ENCODE measurements at places on chromosomes 2 and 18.

GRCh38 chr2:71685941-71686611, 232.7 kb downstream of the DYSF start:
- no peak for DNase-seq

- no peak for DNase-seq
Observed at GRCh38 chr2:233227346-233227978, 24.0 kb upstream of the ATG16L1 start.

DNA sequence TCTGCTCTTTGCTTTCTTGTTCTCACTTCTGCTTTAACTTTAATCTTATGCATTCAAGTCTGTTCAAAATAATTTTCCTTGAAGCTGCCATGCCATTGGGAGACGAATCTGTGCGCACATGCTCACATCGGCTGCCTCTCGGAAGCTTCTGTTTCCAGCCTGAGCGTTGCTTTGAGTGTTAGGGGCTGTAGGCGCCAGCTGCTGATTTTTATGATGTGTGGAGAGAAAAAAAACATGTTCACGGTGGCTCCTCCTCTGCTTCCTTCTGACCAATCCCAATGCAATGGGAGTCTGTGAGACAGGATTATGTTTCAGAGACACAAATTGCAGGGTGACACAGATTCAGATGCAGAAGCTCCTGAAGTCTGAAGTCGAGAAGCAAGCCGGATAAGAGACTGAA, at the start of gene MC4R:
Gene MC4R (minus strand): TSS at position 180 of the 400 bp plus-strand sequence. CDS start 426 bp downstream, outside the sequence.
- DNase-seq, result no peak

DNA sequence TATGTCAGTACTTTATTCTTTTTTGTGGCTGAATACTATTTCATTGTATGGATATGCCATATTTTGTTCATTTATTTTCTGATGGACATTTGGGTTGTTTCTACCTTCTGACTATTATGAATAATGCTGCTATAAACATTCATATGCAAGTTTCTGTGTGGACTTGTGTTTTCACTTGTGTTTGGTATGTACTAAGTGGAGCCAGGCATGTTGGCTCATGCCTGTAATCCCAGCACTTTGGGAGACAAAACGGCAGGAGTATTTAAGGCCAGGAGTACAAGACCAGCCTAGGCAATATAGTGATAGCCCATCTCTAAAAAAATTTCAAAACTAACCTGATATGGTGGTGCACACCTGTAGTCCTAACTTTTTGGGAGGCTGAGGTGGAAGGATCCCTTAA, 23.3 kb downstream of the MARCHF7 start:
- DNase-seq, result no peak

- DNase-seq, result no peak
Observed at GRCh38 chr2:20451000-20451290, 4.1 kb downstream of the RHOB start.

DNA sequence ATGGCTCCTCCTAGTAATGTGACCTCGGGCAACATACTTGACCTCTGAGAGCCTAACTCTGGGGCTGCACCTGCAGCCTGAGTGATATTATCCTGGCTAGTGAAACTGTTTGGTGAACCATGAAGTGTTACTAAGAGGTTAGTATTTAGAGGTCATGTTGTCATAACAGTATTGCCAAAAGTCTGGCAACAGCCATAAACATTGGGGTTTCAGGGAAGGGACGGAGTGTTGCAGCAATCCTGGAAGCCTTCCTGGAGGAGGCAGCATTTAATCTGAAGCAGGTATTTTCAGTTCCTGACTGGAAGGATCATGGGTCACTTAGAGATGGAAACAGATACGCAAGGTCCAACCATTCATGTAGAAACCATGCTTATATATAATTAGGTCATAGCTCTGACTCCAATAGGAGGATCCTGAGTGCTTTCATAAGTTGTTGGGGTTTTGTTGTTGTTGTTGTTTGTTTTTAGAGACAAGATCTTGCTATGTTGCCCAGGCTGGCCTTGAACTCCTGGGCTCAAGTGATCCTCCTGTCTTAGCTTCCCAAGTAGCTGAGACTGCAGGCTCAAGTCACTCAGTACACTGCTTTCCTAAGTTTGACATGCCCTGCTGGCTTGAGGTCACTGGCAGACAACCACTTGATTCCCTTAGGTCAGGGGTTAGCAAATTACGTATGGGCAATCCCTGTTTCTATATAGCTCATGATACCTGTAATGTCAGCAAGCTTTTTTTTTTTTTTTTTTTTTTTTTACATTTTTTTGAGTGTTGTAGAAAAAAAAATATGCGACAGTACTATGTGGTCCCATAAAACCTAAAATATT, 21.5 kb downstream of the GPR39 start:
- DNase-seq, result no peak

DNA sequence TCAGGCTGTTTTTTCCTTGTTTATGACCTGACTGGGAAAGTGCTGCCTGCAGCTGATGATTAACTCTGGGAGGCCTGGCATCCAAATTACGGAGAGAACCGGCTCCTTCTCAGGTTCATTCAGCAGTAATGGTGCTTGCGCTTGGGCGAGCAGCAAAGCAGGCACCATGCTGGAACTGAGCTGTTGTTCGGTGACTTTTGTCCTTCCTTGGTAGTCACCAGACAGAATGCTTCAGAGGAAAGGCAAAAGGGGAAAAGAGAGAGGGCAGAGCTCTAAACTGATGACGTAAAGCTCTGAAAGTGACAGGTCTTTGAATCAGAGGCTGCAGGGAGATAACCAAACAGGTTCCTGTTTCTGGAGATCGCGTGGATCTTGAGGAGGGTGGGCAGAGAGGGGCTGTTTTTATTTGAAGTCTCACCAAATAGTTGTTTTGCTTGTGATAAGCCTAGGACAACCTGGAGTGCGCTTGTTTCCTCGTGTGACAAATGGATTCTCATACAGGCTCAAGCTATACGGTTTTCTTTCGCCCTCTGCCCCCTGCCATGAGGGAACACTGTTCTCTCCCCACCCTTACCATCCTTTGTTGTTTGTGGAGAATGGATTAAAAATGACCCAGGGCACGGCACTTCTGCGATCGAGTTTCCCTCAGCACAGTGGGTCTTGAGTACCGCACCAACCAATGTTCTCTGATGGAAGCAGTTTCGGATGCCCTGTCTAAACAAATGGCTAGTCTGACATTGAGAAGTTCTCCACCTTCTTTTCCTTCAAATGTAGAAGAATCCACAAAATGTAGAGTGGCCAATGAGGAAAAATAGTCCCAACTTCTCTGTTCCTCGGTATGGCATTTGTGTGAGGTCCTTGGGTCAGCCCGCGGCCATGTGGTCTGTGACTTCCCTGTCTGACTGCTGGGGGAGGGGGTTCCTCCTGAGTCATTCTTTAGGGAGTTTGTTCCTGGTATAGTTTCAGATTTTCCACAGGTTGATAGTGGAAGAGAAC, 1.3 kb downstream of the RASGRP3 start:
- peak; percentile 27 for DNase-seq

GRCh38 chr2:165773684-165774083, 20.4 kb downstream of the GALNT3 start:
- DNase-seq, result no peak

DNA sequence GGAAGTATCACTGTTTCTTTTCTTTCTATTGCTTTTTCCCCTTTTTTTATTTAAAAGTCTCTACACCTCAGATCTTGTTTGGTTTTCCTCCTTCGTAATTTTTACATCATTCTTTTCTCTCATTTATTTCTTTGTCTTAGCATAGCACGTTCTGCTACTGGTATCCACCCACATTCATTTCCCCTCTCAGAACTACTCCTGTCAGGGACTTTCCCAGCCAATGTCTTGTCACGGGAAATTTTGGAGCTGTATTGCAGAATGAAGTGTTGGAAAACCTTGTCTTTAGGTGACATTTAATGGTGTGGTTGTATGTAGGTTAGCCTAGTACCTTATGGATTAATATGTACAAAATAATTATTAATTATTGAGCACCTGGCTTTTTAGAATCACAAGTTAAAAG, 34.0 kb downstream of the TTLL4 start:
- peak; percentile 17 for DNase-seq

GRCh38 chr2:80377071-80377470, 72.5 kb upstream of the LRRTM1 start:
- no peak for DNase-seq

GRCh38 chr2:25854613-25855012, 23.7 kb downstream of the ASXL2 start:
- no peak for DNase-seq

- no peak for DNase-seq
Observed at GRCh38 chr18:76670564-76671288, 151.6 kb upstream of the ZNF236 start.

GRCh38 chr2:20667531-20668401, 822 bp downstream of the GDF7 start:
- no peak for DNase-seq

- DNase-seq, result no peak
Observed at GRCh38 chr2:157769856-157770255, 106.3 kb downstream of the ACVR1 start.

DNA sequence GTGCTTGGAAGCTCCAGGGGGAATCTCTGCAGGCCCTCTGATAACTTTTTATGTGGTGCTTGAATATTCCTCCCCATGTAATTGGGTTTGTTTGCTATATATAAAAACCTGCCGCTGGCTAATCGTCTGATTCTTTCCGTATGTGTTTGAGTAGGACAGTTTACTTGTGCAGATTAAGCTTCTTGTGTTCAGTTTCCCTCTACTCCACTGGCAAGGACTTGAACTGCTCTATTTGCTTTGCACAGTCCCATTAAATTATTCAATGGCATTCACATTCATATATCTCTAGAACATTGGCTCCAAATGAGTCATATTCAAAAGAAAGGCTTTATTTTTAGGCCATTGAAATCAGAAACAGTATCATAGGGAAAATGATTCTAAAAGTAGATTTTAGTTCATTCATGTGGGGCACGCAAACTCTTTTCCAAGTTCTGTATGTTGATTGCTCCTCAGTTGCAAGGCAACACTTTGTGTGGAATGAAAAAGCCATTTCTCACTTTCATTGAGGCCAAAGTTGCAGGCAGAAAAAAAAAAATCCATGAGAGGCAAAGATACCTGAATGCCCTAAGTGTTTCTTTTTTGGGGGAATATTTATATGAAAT, 1682.3 kb upstream of the PIK3C3 start:
- no peak for DNase-seq

- DNase-seq, result no peak
Observed at GRCh38 chr2:208783184-208783583, 376.6 kb downstream of the PTH2R start.

GRCh38 chr2:119826370-119826961, 66.7 kb downstream of the PTPN4 start:
- DNase-seq, result peak; percentile 41

DNA sequence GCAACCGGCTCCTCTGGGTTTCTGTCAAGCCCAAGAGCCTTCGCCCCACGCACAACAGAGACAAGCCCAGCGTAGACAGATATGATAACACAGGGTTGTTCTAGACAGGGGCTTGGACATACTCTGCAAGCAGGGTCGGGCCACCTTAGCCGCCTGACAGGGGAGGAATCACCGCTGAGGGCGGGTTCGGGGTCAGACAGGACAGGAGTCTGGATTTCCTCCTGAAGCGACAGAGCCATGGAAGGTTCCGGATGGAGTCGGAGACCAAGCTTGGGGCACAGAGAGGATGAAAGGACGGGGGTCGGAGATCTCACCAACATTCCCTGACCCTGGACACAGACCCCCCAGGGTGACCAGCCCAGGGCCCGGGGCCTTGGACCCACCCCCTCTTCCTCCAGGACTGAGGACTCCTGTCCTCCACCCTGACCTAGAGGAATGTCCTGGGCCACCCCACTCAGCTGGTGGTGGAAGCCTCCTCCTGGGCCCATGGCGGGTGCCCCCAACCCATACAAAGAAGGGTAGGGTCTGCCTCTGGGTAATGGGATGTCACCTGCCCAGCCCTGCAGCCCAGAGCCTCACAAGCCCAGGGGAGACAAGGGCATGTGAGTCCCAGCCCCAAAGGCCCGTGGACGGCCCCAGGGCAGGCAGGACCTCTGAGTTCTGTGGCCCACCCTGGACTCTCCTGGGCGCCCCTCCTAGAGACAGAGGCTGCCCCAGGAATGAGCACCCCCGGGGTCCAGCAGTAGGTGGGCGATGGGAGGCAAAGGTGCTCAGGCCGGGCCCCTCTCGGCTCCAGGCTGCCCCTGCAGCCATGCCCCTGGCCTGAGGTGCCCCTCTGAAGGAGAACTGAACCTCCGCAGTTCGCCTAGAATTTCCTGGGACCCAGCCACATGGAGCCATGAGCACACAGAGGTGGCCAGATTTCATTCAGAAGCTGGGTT, 44.1 kb upstream of the GPC1 start:
- no peak for DNase-seq

DNA sequence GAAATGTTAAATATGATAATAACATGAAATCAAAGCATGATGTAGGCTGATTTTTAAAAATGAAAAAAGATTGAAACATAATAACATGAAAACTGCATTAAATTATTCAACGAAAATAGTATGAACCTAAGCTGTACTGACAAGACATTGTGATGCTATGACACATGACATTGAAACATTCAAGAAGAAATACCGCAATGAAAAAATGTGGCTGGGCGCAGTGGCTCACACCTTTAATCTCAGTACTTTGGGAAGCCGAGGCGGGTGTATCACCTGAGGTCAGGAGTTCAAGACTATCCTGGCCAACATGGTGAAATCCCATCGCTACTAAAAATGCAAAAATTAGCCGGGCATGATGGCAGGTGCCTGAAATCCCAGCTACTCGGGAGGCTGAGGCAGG, 14.6 kb downstream of the CXCR1 start:
- no peak for DNase-seq

- DNase-seq, result no peak
Observed at GRCh38 chr2:231745303-231746038, 35.6 kb downstream of the PDE6D start.

DNA sequence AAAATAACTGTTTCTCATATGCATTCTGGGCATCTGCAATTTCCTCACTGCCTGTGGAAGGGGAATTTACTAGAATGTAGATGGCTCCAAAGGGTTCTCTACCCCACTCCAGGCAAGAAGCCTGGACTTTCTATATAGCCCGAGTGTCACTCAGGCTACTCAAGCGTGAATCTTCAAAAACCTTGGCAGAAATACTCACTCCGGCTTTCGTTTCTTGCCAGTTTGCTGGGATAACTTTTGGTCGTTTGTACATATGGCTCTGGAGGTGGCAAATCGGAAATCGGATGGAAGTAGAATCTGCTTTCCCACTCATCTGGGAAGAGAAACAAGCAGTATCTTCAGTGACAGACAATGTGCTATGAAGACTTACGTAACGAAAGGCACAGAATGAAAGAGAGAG, 30.7 kb downstream of the WIPF1 start:
- no peak for DNase-seq
